ENCODE measurements at places on chromosomes 1 and 21.

DNA sequence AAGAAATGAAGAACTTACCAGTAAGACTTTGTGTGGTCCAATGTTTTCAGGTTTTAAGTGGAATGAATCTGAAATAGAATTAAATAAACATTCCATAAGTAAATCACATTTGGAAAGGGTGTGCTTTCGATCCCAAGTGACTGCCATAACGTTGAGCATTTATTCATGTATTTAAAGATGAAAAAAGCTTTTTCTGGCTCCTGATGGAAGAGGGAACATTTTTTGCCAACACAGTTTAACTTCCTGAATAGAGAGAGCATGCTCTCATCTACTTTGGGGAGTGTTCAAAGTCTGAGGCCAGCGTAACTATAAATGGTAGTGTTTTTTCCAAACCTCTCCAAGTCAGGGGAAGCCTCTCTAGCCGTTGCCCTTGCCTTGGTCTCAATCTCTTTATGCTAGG lies 55.8 kb downstream of the GNG12 start:
- peaks cover 2% of the 10 kb centered on the region for H3K4me1 ChIP-seq
- no peaks in the 10 kb centered on the region for H3K36me3 ChIP-seq
- H3K27me3 ChIP-seq: peaks cover 21% of the 10 kb centered on the region
- DNase-seq: no peak
- no peak overlapping the region for H3K27ac ChIP-seq

- no peaks in the 10 kb centered on the region for H3K36me3 ChIP-seq
- H3K4me3 ChIP-seq: no peak overlapping the region
- no peaks in the 10 kb centered on the region for H3K4me1 ChIP-seq
- H3K27ac ChIP-seq: no peak overlapping the region
- DNase-seq: no peak
Measured at GRCh38 chr1:197356723-197357533, 88.9 kb downstream of the CRB1 start.

GRCh38 chr1:57591842-57592241 lies 168.0 kb upstream of the DAB1 start:
- no peaks in the 10 kb centered on the region for H3K4me1 ChIP-seq
- H3K27ac ChIP-seq: no peak overlapping the region
- DNase-seq: no peak
- H3K36me3 ChIP-seq: no peaks in the 10 kb centered on the region

GRCh38 chr1:84735483-84735882 lies 45.2 kb upstream of the SSX2IP start:
- H3K27ac ChIP-seq: no peak overlapping the region
- no peak overlapping the region for H3K4me3 ChIP-seq
- H3K36me3 ChIP-seq: no peaks in the 10 kb centered on the region

- peaks cover 13% of the 10 kb centered on the region for H3K36me3 ChIP-seq
- H3K4me3 ChIP-seq: no peak overlapping the region
- DNase-seq: no peak
- peaks cover 35% of the 10 kb centered on the region for H3K4me1 ChIP-seq
- H3K27ac ChIP-seq: no peak overlapping the region
Measured at GRCh38 chr1:183908079-183908478, 103.2 kb downstream of the RGL1 start.

GRCh38 chr21:16908077-16908476 lies 604.8 kb upstream of the CXADR start:
- H3K36me3 ChIP-seq: no peaks in the 10 kb centered on the region
- no peak overlapping the region for H3K4me3 ChIP-seq
- DNase-seq: no peak
- no peaks in the 10 kb centered on the region for H3K27me3 ChIP-seq
- no peak overlapping the region for H3K27ac ChIP-seq

- peaks cover 19% of the 10 kb centered on the region for H3K36me3 ChIP-seq
- peak; percentile 36 for DNase-seq
- H3K27me3 ChIP-seq: no peaks in the 10 kb centered on the region
- H3K27ac ChIP-seq: peak overlapping the region; percentile 66
Measured at GRCh38 chr1:1891349-1892078, 627 bp upstream of the GNB1 start.

DNA sequence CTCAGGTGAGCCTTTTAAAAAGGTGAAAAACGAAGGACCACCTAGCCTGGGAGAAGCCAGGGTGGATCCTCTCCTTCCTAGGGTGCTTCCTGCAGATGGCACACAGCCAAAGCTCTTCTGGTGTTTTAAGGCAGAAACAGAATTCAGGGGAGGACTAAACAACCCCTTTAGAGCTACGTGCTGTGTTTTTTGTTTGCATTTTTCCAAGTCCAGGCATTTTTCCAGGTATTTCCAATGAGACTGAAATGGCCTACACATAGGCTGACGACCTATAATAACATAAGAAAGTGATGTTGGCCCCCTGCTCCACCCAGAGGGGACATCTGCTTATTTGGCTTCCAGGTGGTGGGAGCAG lies 83.8 kb downstream of the CAPZB start:
- peaks cover 30% of the 10 kb centered on the region for H3K36me3 ChIP-seq
- H3K27me3 ChIP-seq: no peaks in the 10 kb centered on the region
- no peak for DNase-seq
- no peak overlapping the region for H3K4me3 ChIP-seq

DNA sequence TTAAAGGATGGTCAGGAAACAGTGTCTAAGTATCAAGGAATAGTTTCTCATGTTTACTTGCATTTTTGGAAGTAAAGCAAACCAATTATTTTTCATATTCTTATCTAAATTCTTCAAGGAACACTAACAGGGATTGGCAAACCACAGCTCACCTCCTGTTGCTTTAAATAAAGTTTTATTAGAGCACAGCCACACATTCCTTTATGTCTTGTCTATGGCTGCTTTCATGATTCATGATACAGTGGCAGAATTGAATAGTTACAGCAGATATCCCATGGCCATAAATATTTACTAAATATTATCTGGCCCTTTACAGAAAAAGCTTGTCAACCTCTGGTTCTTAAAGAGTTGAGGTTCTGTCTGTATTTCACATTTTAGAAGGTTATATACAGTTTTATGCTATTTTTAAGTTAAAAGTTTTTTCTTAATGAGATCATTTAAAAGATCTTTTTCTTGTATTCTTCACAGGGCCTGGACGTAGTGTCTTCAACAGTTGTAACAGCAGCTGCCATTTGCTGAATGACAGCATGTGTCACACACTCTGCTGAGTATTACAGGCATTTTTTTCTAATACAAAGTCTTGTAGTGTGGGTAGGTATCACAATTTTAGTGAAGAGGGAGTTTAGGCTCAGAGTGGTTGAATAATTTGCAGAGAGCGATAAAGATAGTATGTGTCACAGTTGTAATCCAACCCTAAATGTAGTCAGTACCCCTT lies 2.6 kb downstream of the ZNF691 start:
- no peaks in the 10 kb centered on the region for H3K27me3 ChIP-seq
- H3K27ac ChIP-seq: no peak overlapping the region
- peaks cover 49% of the 10 kb centered on the region for H3K36me3 ChIP-seq
- DNase-seq: no peak
- H3K4me3 ChIP-seq: no peak overlapping the region

DNA sequence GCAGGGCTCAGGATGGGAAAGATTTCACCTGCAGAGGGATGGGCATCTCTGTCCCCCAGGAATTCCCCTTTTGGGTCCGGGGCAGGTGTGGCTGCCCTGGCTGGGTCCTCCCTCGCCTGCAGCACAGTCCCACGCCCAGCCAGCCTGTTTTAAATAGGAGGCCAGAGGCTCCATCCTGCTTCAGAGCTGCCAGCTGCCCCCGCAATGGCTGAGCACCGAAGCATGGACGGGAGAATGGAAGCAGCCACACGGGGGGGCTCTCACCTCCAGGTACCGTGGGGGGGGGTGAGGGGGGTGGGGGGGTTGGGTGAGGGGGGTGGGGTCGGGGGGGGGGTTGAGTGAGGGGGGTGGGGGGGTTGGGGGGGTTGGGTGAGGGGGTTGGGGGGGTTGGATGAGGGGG lies 3.6 kb downstream of the SCNN1D start:
- no peaks in the 10 kb centered on the region for H3K27me3 ChIP-seq
- no peak overlapping the region for H3K27ac ChIP-seq
- H3K36me3 ChIP-seq: no peaks in the 10 kb centered on the region

DNA sequence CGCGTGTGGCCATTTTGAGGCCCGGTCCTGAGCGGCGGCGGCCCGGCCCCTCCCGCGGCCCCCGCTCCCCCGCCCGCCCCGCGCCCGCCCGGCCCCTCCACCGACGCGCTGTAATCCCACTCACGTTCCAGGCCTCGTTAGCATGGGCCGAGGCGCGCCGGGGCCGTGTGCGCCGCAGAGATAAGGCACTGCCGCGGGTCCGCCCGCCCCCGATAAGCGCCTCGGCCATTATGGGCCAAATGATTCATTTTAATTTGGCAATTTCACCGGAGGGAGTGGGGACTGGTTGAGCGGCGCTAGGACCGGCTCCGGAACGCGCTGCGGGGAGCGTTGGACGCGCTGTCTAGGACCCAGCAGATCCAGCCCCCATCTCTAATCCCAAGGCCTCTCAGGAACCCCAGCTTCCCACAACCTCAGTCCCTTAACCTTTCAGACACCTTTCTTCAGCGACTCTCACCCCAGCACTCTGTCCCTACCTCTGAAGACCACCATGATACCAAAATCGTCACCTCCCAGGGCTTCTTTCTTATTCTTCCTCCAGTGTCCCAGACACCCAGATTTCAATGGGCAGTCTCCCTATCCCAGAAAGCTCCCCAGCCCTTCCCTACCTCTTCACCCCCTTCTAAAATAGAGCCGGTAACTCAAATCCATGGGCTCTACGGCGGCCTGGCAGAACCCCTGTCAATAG lies at the start of gene TAL1:
TAL1 (minus strand) TSS at position 39 of the 688 bp plus-strand sequence. CDS start 6,337 bp downstream, outside the sequence.
- peak within 1 kb of the TSS; percentile 81 for H3K4me3 ChIP-seq
- no peak for DNase-seq

DNA sequence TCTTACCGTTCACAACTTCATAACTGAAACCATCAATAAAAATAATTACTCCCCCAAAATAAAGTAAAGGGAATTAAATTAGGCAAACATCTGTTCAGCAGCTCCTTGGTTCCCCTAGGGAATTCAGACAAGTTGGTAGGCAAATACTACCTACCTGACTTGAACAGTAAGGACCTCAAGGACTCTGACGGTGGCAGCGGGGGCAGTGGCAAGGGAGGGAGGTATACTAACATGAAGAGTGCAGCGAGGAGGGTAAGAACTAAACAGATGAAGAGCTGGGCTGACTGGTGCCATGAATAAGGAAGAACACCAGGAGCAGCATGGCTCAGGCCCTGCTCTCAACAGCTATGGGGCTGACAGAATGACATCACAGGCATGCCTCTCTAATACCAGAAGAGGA lies 33.1 kb downstream of the MTOR start:
- no peaks in the 10 kb centered on the region for H3K27me3 ChIP-seq
- no peak for DNase-seq
- H3K27ac ChIP-seq: no peak overlapping the region
- H3K36me3 ChIP-seq: peaks cover 72% of the 10 kb centered on the region

DNA sequence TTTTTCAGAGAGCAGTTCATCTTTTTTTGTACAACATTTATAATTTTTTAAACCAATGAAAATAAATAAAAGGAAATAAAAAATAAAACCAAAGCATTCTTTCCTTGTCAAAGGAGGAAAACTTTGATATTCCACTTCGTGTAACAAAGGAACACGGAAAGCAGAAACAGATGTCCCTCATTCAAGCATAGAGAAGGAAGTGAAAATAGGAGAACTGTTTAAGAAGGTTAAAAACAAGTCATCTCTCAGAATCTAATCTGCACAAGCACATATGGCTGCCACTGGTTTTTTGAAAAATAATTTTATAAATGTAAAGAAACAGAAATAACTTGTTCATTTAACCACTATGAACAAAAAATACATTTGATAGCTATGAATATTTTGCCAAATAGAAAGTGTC lies 35.9 kb upstream of the ZNF644 start:
- no peak for DNase-seq
- H3K27ac ChIP-seq: no peak overlapping the region
- H3K4me3 ChIP-seq: no peak overlapping the region
- peaks cover 4% of the 10 kb centered on the region for H3K27me3 ChIP-seq

DNA sequence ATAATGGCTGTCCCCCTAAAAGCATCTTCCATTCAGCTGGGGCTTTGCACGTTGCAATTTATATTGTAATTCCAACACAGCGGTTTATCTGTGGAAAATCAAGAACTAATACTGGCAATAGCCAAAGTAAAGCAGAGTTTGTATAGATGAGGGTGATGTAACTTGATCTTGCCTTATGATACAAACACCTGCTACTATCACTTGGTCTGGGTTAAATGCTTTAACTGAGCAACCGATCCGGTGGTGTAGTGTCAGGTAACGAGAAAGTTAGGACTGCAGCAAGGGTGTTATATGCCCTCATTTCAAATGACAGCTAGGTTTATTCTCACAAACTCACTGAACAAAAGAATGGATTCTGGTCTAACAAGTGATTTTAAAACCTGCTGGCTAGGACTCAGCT lies 47.3 kb upstream of the PLPPR4 start:
- no peaks in the 10 kb centered on the region for H3K27me3 ChIP-seq
- no peak for DNase-seq
- no peak overlapping the region for H3K27ac ChIP-seq
- H3K36me3 ChIP-seq: no peaks in the 10 kb centered on the region
- H3K4me1 ChIP-seq: peaks cover 2% of the 10 kb centered on the region

GRCh38 chr1:174239541-174239940 lies 80.2 kb downstream of the RABGAP1L start:
- no peaks in the 10 kb centered on the region for H3K27me3 ChIP-seq
- no peaks in the 10 kb centered on the region for H3K4me1 ChIP-seq
- H3K36me3 ChIP-seq: peaks cover 18% of the 10 kb centered on the region
- H3K4me3 ChIP-seq: no peak overlapping the region
- no peak for DNase-seq

- no peaks in the 10 kb centered on the region for H3K4me1 ChIP-seq
- no peak for DNase-seq
- no peak overlapping the region for H3K4me3 ChIP-seq
- no peaks in the 10 kb centered on the region for H3K27me3 ChIP-seq
- H3K27ac ChIP-seq: no peak overlapping the region
Measured at GRCh38 chr1:80799457-80799856, 1001.3 kb upstream of the ADGRL2 start.

DNA sequence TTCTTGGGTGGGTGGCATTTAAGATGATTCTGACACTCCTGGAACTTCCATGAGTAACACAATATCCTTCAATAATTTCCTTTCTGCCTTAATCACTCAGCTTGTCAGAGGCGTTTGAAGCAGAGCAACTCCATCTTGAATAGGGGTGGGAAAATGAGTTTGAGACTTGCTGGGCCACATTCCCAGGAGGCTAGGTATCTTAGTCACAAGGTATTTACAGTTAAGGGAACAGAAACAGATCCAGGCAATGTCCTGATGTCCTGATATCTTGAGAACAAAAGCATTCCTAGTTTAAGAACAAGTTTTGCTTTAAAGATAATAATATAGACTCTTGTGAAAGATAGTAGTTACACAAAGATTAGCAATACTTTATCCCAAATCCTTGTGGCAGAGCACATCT lies 76.6 kb upstream of the KIAA0040 start:
- DNase-seq: no peak
- H3K27me3 ChIP-seq: no peaks in the 10 kb centered on the region
- H3K36me3 ChIP-seq: peaks cover 2% of the 10 kb centered on the region
- no peaks in the 10 kb centered on the region for H3K4me1 ChIP-seq
- no peak overlapping the region for H3K27ac ChIP-seq
- H3K4me3 ChIP-seq: no peak overlapping the region

- H3K4me1 ChIP-seq: peaks cover 9% of the 10 kb centered on the region
- no peak overlapping the region for H3K4me3 ChIP-seq
- no peaks in the 10 kb centered on the region for H3K36me3 ChIP-seq
- no peak for DNase-seq
Measured at GRCh38 chr1:50106095-50106761, 2.5 kb upstream of the ELAVL4 start.

GRCh38 chr1:59150577-59151386 lies 146.1 kb upstream of the FGGY start:
- no peak overlapping the region for H3K4me3 ChIP-seq
- DNase-seq: peak; percentile 19
- no peaks in the 10 kb centered on the region for H3K36me3 ChIP-seq
- H3K27ac ChIP-seq: no peak overlapping the region
